ENCODE measurements at places on chromosomes 5 and 9.
A peak's percentile ranks its signal among the peaks of the same experiment; 100 is the strongest.

GRCh38 chr5:137312011-137312410 is 187.1 kb downstream of the SPOCK1 start:
- no peak for DNase-seq

DNA sequence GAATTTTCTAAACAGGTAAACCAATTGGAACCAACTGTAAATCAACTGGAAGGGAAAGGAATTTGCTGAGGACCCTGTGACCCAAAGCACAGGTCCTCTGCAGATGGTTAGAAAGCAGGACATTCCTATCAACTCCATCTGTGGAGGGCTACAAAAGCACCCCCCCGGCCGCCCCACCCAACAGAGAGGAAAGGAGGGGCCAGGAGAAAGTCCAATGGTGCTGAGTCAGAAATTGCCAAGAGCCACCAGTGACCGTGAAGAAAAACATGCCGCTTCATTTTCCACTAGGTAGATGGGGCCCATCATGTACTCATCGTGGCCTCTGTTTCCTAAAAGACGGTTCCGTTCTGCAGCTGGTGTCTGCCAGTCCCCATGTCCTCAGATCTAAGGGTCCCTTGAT is 66.3 kb downstream of the RAPGEF1 start:
- DNase-seq: peak; percentile 11

GRCh38 chr9:70601000-70601951 is 186.8 kb upstream of the KLF9 start:
- DNase-seq: no peak

- no peak for DNase-seq
Observed at GRCh38 chr5:111163000-111163399, 61.2 kb upstream of the CAMK4 start.

DNA sequence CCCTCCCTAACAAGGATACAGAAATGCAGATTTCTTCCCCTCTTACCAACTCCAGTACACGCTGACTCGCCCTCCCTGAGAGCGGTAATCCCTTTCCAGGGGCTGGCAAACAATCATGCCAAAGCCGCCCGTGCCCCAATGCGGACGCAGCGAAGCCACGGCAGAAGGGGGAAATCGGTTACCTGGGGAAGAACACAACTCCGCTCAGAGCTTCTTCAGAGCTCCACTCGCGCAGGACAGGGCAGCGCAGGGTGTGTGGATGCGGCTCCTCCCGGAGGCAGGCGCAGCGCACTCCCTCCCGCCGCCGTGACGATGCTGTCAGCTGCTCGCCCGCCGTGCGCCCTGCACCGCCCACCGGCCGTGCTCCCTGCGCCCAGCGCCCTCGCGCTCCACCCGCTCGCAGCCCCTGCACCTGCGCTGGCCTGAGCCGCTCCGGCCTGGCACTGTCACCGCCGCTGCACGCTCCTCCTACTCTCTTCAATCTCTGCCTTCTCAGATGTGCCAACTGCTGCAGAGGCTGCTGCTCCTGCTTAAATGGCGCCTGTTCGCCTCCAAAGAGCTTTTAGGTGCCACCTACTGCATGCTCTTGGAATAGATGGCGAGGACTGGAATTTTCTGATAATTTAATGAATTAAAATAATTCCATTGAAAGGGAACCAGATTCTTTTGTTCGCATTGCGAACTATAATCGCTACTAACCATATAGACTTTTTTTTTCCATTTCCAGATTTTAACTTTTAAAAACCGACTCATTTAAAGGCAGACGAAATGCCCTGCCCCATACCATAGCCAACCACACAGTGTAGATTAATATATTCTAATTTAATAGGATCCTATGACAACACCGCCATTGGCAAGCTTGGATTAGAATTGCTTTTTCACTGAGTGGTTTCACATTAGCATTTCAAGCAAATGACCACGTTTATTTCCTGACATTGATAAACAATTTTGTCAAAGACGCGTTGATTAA is at the start of gene DIRAS2:
Gene DIRAS2, minus strand, starts transcription at position 255 of the 970 bp plus-strand sequence. CDS start 28,997 bp downstream, outside the sequence.
- DNase-seq: peak; percentile 67

GRCh38 chr5:59767211-59767605 is 126.3 kb downstream of the PDE4D start:
- DNase-seq: no peak

- DNase-seq: no peak
Observed at GRCh38 chr5:160162910-160163309, 43.7 kb upstream of the PWWP2A start.

DNA sequence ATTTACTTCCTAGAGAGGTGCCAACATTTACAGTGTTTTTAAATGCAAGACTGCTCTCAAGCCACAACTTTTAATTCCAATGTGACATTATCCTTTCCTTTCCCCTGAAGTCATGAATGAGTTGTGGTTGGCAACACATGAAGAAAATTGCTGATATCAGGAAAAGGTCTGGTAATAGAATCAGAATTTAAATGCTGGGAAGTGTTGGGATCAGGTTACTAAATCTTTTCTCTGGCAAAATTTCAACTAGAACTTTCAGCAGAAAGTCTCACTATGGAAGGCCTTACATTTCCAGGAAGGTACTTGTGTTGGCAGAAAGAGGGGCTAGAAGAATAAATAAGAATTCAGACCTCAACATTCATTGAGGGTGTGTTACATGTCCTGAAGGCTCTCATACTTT is 10.6 kb upstream of the SLC44A1 start:
- DNase-seq: no peak

- DNase-seq: no peak
Observed at GRCh38 chr9:128845186-128845931, 15.8 kb upstream of the SPOUT1 start.

GRCh38 chr5:146683861-146684260 is 167.9 kb upstream of the GPR151 start:
- no peak for DNase-seq

DNA sequence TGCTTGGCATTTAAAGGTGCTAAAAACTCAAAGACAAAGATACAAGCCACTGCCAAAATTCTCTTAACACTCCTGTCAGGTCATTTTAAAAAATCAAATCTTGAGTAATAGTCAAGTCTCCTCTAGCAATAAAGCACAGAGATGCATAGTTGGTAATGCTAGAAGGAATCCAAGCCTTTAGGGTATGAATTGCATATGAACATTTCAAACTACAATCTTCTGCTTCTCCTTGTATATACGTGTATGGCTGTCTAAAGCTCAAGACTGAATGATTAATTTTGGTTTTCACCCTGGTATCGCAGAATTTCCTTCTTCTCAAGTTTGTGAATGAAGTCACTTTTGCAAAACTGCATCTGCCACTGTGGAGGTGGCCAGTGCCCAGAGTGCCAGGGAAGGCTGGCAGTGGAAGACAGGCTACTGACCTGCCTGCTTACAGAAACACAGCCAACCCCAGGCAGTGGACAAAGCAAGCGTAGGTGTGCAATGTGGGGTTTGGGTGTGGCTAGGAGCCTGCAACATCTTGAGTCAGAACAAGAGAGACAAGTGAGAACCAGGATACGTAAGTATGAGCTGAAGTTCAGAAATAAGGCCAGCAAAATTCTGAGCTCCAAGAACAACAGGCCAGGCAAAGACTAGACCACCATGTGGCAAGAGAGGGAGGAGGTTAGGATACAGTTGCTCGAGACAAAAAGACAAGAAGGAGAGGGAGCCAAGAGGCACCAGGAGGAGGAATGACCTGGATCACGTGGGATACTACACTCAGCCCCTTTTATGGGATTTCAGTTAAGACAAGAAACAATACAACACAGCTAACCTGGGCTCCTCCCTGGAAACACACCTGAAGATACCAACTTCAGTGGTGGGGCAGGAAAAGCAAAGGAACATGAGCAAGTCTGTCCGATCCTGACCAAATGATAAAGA is 22.6 kb downstream of the MYO10 start:
- no peak for DNase-seq

DNA sequence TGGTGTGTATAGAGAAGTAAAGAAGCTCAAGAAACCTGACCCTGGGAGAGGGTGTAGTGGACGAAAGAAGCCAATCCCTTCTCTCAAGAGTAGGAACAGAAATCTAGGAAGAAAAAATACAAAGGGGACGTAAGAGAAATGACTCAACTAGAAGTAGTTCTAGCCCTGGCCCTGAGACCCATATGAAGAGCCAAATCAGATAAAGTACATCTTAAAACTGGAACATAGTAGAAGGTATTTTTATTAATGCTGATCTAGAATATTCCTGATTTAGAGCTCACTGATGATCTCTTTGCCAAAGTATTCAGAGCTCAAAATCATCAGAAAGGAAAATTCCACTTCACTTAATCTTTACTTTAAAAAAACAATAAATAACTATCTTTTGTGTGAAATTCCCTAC is 184.8 kb downstream of the MLLT3 start:
- no peak for DNase-seq

DNA sequence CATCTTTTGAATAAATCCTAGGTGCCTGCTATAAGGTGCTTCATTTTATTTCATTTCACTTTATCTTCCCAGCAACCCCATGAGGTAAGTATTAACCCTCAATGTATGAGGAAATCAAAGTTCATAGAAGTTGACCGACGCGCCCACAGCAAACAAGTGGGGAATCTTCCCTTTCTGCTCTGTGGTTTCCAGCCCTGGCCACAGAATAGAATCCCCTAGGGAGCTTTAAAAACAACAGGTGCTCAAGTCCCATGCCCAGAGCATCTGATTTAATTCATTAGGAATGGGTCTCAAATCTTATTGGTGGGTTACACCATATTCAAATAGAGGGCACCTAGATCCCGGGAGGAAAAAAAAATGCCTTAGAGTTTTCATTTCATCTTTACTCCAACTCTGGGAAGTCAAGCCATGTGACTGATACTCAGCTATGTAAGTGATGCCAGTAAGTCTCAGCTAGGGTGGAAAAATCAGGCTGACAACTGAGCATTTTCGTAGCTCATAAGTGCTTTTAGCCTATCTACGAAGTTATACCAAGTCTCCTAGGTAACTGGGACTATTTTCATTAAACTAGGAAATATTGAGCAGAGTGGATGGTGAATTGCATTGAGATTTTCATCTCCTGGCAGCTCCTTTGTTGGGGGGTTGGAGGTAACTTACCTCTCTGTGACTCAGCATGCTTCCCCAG is 353.4 kb upstream of the SLC30A5 start:
- no peak for DNase-seq

DNA sequence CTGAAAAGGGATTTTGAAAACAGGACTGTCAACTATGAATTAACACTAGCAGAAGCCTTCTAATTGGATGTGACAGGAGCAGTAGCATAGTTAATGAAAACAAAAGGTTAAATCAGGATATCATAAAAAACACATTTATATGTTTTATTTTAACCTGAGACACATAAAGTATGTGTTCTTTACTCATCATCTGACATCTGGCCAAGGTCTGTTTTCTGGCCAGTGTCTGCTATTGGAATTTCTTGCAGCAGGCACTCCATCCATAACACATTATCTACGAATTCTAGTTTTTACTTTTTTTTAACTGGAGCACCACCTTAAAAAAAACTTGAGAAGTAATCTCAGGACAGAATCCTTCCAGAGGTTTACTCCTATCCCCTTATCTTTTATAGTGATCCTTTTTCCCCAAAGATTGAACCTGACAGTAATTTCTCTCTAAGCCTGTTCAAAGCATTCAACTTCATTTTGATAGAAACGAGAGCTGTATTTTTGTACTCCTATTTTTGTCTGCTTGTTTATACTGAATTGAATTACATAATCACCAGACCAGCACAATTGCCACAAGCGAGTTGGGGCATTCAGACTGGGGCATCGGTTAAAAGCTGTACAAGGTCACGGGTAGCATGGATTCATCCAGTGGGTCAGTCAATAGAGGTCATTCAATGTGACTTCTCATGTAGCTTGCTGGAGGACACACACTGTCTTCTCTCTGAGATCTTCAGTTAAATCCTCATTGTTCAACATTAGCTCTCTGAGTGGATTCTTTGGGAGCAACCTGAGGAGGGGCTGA is 205.6 kb upstream of the CLINT1 start:
- no peak for DNase-seq

- no peak for DNase-seq
Observed at GRCh38 chr5:16671208-16671607, 54.4 kb upstream of the RETREG1 start.

- DNase-seq: peak; percentile 80
Observed at GRCh38 chr5:50962934-50963872, 296.8 kb downstream of the PARP8 start.

GRCh38 chr5:71862507-71863060 is 143.5 kb downstream of the CARTPT start:
- no peak for DNase-seq

GRCh38 chr5:10432059-10433008 is 9.3 kb upstream of the ROPN1L start:
- no peak for DNase-seq

- no peak for DNase-seq
Observed at GRCh38 chr5:41240985-41241384, 27.7 kb upstream of the C6 start.

DNA sequence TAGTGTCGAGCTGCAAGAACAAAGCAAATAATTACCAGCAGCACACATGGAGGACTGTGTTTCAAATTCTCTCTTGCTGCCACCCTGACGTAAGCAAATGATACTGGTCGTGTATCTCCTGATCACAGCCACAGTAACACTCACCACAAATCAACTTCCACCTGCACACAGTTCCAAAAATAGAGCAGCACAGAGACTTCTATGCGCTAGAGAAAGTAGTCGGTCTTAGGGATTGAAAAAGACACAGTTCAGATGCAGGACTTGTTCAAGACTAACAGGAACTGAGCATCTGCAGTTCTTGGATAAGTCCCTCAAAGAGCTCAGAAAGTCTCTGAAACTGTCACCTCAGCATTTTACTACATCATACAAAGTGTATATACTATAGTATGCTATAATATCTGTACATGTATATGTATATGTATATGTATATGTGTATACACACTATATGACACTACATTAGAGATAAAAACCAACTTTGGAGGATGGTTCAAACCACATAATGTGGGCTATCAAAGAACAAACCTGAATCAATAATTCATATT is 279.0 kb downstream of the GLIS3 start:
- peak; percentile 5 for DNase-seq

DNA sequence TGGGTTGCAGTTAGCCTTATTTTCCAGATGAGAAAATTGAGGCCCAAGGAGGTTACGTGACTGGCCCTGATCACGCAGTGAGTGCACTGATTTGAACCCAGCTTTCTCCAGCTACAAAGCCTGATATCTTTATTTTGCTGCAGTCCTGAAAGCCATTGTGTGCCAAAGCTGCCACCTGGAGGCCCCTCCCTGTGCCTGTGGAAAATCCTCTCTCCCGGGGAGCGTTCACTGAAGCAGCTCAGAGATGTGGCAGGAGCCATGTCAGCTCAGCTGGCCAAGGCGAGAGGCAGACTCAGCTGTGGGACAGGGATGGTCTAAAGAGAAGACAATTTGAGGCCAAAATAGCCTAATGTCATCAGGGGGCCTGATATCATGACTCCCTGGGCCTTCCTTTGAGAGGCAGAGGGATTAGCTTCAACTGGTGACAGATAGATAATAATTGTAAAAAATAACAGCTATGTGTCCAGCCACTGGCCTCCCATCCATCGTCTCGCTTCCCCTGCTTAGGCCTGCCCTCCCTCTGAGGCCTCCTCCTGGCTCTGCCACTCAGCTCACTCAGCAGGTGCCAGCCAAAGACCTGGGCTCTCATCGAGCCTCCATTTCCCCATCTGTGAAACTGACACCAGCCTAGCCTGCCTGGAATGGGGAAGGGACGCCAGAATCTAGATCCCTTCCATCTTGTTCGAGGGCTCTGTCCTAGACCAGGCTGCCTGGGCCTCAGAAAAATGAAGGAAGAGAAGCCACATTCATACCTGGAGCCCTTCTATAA is 74.3 kb upstream of the GGTA1 start:
- DNase-seq: no peak
